RKO (cell line): ENCODE measurements at places on chromosomes 4 and X.

DNA sequence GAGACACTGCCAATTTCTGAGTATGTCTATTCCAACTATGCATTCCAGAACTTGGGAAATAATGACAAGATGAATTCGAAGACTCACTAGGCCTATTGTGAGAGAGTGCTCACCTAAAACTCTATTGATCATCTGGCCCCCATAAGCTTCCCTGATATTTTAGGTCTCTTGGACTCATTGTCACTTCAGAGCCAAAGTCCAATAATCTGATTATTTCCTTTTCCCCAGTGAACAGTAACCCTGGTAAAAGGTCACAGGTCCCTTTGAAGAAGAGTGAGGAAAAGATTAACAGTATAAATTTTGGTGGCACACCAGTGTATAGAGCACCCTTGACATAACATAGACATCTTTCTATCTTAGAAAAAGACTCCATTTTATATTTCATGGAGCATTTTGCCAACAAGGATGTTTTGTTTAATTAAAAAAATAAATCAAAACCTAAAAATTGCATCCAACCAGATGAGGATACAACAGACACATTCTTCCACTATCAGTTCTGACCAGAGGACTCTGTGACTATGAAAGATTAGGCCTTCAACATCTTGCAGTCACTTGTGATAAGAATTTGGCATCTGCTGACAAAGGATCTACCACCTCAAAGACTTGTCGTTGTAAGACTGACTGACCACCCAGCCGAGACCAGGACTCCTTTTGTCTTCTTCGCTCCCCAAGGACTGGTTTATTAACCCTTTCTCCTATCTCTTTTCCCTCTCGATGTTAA lies 191.9 kb downstream of the MAB21L2 start:
- no peak for DNase-seq

DNA sequence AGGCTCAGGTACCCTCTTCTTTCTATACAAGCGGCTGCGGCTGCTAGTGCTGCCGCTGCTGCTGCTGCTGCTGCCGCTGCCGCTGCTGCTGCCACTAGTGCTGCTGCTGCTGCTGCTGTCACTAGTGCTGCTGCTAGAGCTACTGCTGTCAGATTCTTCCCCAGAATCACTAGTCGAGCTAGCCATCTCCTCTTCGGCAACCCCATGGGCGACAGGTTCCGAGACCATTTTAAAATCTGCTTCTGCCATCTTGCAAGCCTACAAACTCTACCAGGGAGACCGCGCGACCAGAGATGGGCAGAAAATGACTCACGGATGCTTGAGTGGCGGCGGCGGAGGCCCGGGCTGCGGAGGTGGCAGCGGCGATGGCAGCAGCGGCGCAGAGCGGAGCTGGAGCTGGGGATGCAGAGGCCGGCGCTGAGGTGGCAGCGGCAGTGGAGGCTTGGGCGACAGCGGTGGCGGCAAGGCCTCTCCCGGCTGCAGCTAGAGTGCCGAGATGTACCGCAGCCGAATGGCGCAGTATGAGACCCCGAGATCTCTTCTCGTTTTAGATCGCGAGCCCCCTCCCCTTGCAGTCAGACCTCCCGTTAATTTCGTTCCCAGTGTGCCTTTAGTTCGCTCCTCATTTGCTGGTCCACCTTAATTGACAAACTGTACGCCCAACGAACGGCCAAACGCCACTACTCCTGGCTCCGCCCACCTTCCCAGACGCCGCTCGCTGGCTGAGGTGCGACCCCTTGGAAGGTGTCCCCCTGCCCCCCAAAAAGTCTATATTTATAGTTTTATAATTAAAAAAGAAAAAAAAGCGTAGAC lies at the start of gene NAP1L3:
TSS of gene NAP1L3 (minus strand) at position 523 of the 813 bp plus-strand sequence. CDS start at position 249, 274 bp downstream.
- no peak for DNase-seq

GRCh38 chr4:25969374-25970155 lies 55.5 kb downstream of the SMIM20 start:
- DNase-seq: no peak

GRCh38 chr4:89248879-89249281 lies 58.7 kb downstream of the GPRIN3 start:
- DNase-seq: no peak

DNA sequence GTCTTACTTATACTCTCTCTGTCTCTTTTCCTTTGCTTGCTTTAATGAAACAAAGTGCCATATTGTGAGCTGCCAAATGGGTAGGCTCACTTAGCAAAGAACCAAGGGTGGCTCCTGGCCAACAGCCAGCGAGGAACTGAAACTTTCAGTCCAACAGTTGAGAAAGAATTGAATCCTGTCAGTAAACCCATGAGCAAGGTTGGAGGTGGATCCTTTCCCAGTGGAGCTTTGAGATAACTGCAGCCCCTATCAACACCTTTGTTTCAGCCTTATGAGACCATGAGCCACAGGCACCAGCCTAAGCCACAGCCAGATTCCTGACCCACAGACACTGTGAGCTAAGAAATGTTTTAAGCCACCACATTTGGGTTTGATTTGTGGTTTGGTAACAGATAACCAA lies 362.2 kb downstream of the PDGFC start:
- no peak for DNase-seq
